ENCODE measurements at places on chromosomes 12 and 14.

DNA sequence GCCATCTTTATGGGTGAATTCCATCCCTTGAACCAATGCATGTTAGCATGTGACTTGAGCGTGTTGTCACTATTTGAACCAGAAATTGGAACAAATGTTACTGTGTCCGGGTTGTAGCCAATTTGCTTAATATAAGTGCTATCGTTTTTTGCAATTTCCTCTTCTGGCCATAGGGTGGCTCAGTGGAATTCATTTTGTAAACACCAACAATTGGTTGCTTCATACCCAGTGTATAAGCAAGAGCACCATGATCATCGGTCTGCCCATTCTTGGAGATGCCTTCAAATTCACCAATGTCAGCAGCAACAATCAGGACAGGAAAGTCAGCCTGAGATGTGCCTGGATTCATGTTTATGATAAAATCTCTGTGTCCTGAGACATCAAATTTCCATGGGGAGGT is 5.0 kb upstream of the NEDD1 start:
- DNase-seq, result peak; percentile 26

- DNase-seq, result no peak
These were observed 1636.5 kb upstream of the SEL1L start for GRCh38 chr14:83170165-83170564.

GRCh38 chr14:33792009-33792719 is 158.7 kb downstream of the EGLN3 start:
- no peak for DNase-seq

- DNase-seq, result peak; percentile 65
These were observed 222.4 kb upstream of the AMIGO2 start for GRCh38 chr12:47302111-47302671.

DNA sequence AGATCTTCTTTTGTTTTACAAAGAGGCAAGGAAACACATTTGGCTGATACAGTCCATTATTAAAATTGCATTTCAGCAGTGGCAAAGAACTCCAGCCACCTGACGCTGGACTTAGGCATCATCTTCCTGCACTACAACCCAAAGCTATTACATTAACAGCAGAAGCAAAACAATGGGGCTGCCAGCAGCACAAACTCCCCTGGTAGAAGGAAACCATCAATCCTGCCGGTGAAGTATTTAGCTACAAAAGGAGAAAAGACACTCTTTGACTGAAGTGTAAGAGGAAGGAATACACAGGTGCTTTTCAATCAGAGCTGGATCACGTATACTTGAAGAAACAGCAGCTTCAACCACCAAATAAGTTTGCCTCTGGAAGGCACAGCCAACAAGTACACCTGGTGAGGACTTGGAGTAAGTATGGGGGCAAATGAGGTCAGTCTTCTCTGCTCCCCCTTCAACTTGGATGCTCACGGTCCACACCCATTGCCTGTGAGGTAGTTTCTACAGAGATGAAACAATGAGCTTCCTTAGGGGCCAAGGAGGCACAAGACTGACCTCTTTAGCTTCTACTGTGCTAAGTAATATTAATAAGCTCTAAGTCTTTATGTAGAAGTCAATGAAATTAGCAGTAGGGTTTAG is 125.9 kb upstream of the FOXN3 start:
- DNase-seq, result peak; percentile 53

DNA sequence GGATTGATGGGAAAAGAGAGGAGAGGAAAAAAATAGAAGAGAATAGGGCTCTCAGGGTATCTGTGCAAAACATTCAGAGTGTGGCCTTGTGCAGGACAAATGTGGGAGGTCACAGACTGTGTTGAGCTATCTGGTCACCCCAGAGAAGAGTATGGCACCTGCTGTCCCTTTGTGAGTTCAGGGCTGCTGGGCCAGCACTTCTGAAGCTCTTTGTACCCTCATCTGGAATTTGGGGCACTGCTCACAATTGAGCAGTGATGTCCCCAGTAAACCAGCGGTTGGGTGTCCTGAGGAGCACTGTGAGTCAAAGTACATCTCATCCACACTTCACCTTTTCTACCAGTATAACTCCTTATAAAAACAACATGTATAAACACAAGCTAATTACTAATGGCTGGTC is 2.6 kb upstream of the KRT81 start:
- no peak for DNase-seq

DNA sequence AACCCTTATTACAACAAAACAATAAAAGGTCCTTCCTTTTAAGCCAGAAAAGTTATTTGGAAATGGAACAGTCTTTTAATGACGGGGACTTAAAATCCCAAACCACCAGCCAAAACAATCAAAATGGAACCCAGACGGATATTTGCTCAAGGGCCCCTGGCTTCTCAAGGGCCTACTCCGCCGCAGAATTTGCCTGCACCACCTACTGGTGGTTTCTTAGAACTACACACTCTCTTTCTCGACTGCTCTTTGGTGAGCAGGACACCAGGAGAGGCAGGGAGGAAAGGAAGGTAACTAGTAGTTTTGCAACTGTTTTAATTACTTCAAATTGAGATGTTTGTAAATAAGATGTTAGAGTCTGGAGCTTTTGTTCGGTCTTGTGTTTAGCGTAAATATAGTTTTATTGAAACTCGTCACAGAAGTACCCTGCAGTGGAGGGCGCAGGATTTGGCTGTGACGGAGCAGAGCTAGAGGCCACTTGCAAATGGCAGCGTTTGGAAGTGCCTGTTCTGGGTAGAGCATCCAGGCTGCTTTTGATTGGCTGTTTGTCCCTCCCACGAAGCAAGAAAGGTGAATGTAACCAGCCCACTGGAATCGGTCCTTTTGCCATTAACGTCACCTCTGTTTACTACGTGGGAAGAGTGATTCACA is 238.5 kb downstream of the CACNA1C start:
- peak; percentile 73 for DNase-seq

DNA sequence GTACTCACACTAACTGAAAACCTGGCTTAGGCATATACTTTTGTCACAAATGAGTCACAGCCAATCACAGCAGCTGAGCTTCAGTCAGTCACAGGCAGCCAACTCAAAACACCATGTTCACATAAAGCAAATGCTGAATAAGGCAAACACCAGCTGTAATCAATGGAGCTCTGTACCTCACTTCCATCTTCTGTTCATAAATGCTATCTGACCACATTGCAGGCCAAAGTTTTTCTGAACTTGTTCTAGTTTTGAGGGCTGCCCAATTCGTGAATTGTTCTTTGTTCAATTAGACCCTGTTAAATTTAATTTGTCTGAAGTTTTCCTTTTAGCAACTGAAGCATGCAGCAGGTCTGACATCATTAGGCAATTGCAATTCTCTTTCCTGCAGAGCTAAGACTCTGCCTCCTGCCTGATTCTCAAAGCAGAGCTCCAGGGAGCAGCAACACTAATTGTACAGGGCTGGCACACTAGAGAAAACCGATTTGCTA is 129.9 kb downstream of the WIF1 start:
- DNase-seq, result no peak

GRCh38 chr12:128052331-128052730 is 214.6 kb upstream of the TMEM132C start:
- DNase-seq, result no peak

DNA sequence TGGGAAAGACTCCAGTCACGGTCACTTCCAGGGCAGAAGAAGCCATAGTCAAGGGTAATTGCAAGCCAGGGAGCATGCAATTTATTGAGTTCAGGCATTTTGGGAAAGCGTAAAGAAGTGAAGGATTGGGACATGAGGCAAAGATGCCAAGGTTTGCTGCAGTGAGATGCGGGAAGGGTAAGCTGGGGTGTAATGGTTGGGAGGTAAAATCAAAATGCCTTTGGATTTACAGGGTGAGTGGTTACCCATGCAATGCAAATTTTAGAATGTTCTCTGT is 167.5 kb downstream of the BRMS1L start:
- DNase-seq, result no peak

GRCh38 chr12:22480016-22480415 is 64.3 kb downstream of the C2CD5 start:
- DNase-seq, result no peak

- DNase-seq, result no peak
These were observed 52.0 kb upstream of the RIMBP2 start for GRCh38 chr12:130768120-130768519.

DNA sequence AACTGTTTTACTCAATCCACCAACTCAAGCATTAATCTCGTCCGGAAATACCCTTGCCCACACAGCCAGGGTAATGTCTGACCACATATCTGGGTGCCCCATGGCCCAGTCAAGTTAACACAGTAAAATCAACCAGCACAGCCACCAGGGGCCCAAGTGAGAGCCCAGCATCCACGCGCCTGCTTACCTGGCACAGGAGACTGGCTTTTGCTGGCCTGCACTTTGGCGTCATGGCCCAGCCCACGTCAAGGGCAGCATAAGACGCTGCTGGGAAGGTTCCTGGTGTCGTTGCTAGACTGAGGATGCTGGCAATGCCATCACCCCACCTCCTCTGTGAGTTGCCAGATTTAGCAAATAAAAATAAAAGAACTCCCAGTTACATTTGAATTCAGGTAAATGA is 53.6 kb upstream of the BCL11B start:
- DNase-seq, result no peak

- DNase-seq, result peak; percentile 62
These were observed 56.4 kb downstream of the UBR7 start for GRCh38 chr14:93263416-93263815.

GRCh38 chr12:43425361-43425760 is 126.6 kb downstream of the ADAMTS20 start:
- peak; percentile 69 for DNase-seq

- DNase-seq, result no peak
These were observed 8.1 kb downstream of the LGALS3 start for GRCh38 chr14:55136885-55137786.

GRCh38 chr14:61365667-61366212 is 44.4 kb downstream of the PRKCH start:
- DNase-seq, result no peak

DNA sequence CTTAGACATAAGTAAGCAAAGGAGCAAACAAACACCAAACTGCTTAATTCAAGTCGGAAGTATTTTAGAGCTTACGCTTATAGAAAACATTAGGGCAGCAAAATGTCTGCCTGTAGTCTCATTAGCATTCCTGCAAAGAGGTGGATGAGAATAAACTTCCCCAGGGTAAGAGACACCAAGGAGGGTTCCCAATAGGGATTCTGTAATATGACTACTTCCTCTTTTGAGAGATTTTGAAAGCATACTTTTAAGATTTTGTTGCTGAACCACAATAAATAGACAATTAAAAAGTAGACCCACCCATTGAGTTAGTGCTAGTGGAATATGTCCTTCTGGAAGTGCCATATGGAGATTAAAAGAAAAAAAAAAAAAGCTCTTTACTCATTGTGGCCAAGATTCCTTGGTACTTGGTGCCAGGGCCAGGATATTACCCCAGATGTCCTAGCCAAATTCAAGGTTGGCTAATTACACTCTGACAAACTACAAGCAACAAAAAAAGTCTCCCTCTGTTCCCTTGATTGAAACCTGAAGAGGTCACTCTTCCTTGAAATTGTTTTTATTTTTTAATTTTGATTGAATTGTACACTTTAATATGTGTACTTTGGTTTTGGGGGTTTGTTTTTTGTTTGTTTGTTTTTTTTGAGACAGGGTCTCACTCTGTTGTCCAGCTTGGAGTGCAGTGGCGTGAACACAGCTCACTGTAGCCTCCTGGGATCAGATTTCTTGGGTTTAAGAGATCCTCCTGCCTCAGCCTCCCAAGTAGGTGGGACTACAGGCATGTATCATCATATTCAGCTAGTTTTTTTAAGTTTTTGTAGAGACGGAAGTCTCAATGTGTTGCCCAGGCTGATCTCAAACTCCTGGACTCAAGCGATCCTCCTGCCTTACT is 8.7 kb downstream of the CLIP1 start:
- DNase-seq, result peak; percentile 28

DNA sequence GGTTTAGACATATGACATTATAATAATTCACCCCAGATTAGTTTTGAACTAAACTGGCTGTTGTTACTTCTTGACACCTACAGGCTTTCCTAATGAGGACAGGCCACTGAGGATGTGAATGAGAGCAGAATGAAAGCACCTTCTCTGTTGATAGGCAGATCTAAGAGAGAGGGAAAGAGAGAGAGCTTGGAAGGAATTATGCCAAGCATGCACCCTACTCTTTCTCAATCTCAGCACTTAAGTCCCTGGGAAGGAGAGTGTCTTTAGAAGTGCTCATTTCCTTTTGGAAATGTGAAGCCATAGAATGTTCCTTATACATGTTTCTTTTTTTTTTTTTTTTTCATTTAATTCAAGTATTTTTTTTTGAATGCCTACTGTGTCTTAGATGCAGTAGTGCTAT is 49.0 kb downstream of the TBC1D15 start:
- DNase-seq, result no peak
